ENCODE measurements at places on chromosomes 12 and 14.

- DNase-seq, result no peak
Measured at GRCh38 chr14:86790408-86791364, 1202.3 kb downstream of the GALC start.

DNA sequence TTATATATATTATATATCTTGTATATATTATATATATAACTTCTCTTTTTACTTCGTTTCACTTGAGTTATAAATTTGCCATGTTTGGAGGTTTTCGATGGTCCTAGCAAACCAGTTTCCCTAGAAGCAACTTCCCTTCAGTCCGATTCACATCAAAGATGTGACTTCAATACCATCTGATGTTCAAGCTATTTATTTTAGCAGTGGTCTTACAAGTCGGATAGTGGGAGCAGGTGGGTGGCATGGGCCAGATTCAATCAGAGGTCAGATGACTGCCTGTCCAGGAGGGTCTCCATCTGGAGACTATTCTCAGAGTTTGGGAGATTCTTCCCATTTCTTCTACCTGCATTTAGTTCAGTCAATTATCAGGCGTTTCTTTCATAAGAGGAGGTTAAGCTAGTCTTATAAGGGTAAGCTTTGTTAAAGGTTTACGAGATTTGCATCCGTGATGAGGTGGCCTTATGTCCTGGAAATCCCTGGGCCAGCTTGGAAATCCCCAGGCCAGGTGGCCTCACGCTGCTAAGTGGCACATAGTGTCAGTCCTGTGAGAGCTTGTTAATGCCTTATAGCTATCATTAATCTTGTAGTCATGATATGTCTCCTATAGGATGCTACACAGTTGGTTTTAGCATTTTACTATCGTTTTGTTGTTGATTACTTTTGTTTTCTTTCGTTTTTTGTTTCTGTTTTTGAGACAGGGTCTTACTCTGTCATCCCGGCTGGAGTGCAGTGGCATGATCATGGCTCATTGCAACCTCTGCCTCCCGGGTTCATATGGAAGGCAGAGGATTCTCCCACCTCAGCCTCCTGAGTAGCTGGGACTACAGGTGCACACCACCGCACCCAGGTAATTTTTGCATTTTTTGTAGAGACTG, 145.8 kb downstream of the BICD1 start:
- no peak for DNase-seq

GRCh38 chr12:113973109-113973904, 7.2 kb upstream of the RBM19 start:
- no peak for DNase-seq

GRCh38 chr12:3700861-3701260, 52.0 kb downstream of the CRACR2A start:
- DNase-seq, result no peak

GRCh38 chr14:44027397-44027796, 479.7 kb downstream of the FSCB start:
- DNase-seq, result no peak

- DNase-seq, result no peak
Measured at GRCh38 chr12:34600592-34601462, 578.5 kb downstream of the ALG10 start.

DNA sequence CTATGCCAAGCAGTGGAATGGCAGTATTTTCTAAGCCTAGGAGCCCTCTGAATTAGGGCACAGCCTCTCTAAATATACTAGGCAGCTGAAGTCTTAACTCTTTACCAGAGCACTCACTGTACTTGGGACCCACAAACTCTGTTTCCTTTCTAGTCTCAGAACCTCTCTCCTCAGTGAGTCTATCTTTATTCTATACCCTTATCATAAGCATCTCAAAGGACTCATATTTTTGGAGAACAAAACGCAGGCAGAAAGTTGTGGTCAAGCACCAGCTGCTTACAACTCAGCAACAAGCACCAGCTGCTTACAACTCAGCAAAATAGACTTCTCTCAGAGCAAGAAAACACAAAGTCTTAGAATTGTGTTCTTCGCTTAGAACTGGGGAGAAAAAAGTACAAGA, 993 bp downstream of the CCDC196 start:
- DNase-seq, result no peak

DNA sequence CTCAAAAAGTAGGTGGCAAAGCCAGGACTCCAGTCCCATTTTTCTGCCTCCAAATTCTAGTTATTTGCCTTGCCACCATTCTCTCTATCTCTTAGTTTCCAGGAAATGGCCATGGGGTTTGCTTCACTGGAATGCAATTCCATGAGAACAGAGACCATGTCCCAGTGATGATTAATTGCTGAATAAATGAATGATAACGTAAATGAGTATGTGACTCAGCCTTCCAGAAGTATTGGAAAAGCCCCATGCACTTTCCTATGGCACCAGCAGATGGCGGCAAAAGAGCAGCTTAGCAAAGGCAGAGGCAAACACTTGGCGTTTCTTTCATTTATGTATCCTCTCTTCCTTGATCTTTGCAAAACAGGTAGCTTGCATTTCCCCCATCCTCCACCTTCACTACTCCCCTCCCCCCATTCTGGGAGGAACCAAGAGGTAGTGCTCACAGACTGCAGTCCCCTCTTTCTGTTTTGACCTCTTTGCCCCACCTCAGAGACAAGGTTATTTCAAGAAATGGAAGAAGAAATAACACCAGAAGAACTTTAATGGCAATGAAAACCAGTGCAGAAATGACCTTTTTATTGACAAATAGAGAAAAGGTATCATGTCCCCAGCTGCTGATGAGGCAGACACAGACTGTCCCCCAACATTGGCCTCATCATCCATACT, 21.3 kb downstream of the TBX3 start:
- peak; percentile 35 for DNase-seq

DNA sequence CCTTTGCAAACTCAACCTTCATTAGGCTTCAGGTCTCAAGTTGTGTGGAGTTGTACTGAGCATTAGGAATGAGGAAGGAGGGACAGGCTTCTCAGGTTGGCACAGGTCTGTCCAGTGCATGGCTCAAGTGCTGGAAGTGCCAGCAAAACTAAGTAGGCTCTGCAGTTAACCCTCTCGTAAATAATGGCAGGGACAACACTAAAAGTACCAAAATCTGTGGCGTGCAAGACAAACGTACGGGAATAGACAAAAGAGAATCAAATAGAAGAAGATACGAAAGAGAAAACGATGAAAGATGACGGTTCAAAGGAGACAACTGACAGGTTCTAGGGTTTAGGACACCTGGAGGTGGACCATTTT, 612 bp downstream of the TRAPPC6B start:
- DNase-seq, result no peak

DNA sequence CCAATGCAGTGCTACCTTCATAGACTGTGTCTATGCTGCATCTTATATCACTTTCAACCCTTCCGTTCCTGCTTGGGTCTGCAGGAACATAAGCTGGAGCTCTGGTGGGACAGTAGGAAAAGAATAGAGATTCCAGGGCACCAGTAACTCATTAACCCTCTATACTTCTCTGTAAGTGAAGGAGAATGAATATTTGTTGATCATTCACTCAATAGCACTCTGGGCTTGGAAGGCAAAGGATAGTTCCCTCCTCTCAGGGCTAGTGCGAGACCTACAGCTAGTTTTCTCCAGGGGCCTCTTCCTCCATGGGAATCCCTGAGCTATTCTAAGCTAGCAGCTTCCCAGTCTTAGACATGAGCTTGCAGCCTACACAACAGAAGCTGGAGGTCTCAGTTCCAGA, 84.7 kb downstream of the BMP4 start:
- no peak for DNase-seq

GRCh38 chr12:42570076-42570475, 19.5 kb downstream of the PRICKLE1 start:
- DNase-seq, result no peak

GRCh38 chr12:29343022-29343799, 37.8 kb downstream of the ERGIC2 start:
- DNase-seq, result no peak

GRCh38 chr12:91633734-91634357, 451.2 kb upstream of the DCN start:
- DNase-seq, result no peak

DNA sequence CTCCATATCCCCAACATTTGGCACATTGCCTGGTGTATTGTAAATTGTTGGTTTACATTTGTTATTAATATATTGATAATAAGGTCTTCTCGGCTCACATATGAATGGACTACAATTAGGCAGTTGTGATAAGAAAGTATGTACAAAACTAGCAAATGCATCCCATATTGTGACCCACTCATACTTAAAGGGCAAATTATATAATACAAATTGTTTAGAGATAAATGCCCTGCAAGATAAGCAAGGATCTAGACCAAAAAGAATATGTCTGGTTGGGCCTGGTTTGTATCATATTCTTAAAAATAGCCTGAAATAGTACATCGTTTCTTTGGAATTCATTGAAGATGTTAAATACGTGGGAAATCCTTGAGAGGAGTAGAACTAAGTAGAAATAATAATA, 151.3 kb downstream of the CNTN1 start:
- DNase-seq, result no peak

- DNase-seq, result no peak
Measured at GRCh38 chr12:107853479-107853878, 79.0 kb downstream of the ASCL4 start.
